Germinal center (tissue), 1 donor: ENCODE measurements at places on chromosomes 16 and 17.

- DNase-seq: no peak
Measured at GRCh38 chr16:396605-397004, 394 bp upstream of the NME4 start.

DNA sequence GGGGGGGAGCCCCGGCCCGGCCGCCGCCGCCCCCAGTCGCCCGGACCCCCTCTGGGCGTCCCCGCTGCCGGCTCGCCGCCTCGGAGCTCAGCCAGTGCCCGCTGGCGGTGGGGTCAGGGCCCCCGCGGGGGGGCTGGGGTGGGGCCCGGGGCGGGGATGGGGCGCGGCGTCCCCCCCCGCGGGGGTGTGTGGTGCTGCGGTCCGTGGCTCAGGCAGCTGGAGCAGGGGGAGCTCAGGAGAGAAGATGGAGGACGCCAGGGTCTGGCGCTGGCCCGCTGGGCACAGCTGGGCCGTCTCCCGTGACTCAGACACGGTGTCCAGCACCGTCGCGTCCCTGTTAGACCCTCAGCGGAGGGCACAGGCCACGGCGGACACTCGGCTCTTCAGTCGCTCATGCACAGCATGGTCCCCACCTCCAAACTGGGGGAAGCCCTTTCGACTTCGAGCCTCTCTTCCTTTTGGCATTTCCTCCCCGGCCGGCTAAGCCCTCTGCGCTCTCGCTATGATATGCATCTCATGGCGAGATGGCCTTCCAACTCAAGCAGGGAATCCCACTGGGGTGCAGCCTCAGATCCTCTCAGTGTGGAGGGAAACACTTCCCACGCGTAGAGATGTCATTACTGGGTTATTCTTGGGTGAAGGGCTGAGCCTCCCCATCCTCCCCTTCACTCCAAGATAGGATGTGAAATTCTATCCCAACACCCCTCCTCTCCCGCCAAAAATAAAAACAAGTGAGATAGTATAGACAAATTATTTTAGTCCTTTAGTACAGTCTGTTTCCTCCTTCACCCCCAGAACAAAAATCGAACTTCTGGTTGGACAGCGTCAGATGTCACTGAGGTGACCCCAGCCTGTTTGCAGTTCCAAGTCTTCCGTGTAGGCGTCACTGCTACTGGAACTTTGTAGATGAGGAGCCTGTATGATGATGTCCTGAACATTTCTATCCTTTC is 522 bp upstream of the VEZF1 start:
- peak; percentile 90 for DNase-seq

- DNase-seq: no peak
Measured at GRCh38 chr16:4618645-4619418, 4.1 kb upstream of the UBALD1 start.

DNA sequence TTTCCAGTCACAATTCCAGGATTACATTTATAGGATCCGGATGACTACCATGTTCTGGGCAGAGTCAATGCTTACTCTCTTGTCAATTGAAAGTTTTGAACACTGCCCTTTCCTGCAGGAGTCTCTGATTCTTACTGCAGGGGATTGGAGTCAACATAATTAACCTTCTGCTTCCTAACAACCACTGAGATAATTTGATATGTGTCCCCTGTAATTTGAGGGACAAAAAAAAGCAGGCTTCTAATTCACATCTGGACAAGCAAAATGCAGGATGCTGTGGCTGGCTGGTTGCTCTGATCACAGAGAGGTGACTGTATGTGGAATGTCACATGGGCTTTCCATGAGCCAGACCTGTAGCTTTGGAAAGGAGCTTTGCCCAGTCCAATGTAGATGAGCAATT is 54.9 kb downstream of the PMP22 start:
- no peak for DNase-seq

DNA sequence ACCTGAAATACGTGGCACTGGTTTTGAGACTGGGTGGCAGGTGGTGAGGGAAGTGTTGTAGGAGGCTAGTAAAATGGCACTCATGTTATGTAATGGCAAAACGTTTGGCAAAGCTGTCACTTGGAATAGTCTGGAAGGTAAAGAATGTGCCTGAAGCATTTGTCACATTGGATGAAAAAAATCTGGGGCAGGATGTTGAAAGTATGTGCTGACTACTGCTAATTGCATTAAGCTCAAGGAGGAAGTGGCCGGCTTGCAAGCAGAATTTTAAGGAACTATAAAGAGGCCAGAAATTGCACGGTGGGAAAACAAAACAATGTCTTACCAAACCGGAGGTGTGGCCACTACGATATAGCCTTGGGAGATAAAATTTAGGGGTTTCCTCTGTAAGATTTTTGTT is 26.6 kb upstream of the NLRP1 start:
- no peak for DNase-seq

GRCh38 chr17:51056813-51057510 is 63.7 kb downstream of the SPAG9 start:
- peak; percentile 18 for DNase-seq

GRCh38 chr17:4800462-4801196 is 1.5 kb downstream of the C17orf114 start:
- DNase-seq: no peak

DNA sequence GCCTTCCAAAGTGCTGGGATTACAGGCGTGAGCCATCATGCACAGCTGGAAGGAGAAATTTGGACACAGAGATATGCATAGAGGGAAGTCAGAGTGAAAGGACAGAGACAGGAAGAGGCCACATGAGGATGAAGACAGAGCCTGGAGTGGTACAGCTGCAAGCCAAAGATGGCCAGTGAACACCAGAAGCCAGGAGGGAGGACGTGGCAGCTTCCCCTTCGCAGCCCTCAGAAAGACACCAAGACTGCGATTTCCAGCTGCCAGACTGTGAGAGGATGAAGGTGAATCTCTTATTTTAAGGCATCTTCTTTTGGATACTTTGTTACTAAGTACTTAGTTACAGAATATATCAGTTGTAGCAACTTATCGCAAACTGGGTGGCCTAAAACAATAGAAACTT is 60.5 kb upstream of the PLCG2 start:
- no peak for DNase-seq

DNA sequence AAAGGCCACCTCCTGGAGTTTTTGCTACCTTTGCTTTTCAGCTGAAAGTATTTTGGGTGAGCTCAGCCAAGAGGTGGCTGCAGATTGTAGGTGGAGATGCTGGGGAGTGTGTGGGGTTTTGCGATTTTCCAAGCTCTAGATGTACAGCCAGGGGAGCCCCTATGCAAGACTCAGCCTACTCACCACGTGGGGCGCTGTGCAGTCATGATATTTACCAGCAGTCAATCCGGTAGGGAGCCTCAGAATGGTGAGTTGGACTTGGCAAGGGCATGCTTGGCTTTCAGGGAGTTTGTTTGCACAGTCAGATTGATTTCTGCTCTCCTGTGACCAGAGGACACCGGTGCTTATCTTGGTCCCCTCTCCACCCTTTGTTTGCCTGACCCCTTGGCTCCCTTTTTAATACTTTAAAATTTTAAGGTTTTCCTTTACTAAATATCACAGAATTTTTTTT is 175.3 kb downstream of the UTP18 start:
- peak; percentile 37 for DNase-seq

DNA sequence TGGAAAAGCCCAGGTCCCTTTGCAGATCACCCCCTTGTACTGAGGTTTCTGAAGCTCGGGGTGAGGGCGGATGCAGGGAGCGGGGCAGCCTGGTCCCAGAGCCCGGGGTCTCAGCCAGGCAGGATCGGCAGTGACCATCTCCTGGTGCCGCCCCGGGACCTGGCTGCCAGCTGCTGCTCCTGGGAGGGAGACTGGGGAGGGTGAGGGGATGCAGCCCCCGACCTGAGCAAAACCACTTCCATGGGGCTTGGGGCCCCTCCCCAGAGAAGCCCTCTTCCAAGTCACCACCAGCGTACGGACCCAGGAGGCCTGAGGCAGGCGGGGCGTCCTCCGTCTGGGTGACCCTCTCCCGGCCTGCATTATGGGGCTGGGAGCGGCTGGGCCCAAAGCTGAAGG is 14.8 kb downstream of the CD7 start:
- no peak for DNase-seq

DNA sequence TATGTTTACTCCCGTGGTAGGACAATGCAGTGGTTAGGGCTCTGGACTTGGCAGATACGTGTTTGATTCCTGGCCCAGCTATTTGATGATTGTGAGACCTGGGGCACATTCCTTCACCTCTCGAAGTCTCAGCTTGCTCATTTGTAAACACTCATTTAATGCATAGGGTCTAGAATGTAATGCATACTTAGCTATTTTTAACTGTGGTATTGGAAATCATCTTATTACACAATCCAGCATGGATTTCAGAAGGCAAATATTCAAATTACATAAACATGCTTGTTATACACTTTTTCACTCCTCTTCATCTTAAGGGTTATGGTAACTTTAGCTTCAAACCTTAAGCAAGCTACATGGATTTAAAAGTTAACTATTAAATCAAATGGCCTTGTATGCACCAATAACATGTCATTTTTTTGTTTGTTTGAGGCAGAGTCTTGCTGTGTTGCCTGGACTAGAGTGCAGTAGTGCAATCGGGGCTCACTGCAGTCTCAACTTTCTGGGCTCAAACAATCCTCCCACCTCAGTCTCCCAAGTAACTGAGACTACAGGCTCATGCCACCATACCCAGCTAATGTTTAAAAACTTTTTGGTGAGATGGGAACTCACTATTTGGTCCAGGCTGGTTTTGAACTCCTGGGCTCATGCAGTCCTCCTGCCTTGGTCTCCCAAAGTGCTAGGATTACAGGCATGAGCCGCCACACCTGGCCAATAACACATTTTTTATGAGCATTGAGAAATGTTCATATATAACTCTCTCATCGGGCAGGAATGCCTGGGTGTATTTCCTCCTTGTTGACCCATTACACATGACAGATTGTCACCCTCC is 52.5 kb downstream of the VAT1L start:
- no peak for DNase-seq

DNA sequence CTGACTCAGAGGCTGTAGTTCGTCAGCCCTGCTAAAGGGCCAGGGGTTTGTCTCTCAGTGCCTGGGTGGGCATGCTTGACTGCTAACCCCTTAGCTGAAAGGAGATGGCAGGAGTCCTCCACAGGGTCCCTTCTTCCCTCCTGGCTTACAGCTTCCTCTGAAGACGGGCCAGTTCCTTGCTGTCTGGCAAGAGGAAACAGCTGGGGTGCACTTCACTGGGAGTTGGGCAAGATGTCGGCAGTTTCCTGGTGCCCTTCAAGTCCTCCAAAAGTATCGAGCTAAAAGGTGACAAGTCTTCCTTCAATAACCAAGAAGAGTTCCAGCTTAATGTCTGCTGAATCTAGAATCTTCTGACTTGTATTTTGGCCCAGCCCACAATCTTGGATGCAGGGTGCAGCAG is 23.4 kb downstream of the NUP85 start:
- DNase-seq: no peak

GRCh38 chr17:63997341-63998048 is 656 bp upstream of the PRR29 start:
- DNase-seq: no peak

GRCh38 chr17:45873728-45874127 is 20.6 kb upstream of the MAPT start:
- no peak for DNase-seq

GRCh38 chr16:11759997-11760396 is 17.3 kb upstream of the TXNDC11 start:
- DNase-seq: no peak

- no peak for DNase-seq
Measured at GRCh38 chr16:9511389-9511788, 419.9 kb downstream of the HAPSTR1 start.

- DNase-seq: no peak
Measured at GRCh38 chr17:46978489-46979146, 435 bp downstream of the RPRML start.

- no peak for DNase-seq
Measured at GRCh38 chr17:7797976-7798375, 36.0 kb upstream of the KDM6B start.

- no peak for DNase-seq
Measured at GRCh38 chr16:67930191-67930590, 1.5 kb downstream of the CTRL start.
